ENCODE measurements at places on chromosomes 4 and X.

DNA sequence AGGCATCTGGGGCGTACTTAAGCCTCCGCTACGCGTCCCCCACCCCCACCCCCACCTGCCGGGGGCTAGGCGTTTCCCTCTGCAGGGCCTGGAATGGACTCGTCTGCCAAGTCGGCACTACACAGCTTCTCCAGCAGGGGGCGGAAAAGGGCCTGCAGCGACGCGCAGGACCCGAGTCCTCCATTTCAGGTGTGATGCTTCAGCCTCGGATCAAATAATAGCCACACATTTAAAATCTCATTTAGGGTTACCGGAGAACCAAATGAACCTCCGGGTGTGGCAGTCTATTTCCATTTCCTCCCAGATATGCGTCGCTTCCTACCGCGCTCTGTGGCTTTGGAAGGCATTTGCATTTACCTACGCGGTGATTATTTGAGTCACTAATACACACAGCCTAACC is 2.9 kb downstream of the PAK3 start:
- no peak for DNase-seq

DNA sequence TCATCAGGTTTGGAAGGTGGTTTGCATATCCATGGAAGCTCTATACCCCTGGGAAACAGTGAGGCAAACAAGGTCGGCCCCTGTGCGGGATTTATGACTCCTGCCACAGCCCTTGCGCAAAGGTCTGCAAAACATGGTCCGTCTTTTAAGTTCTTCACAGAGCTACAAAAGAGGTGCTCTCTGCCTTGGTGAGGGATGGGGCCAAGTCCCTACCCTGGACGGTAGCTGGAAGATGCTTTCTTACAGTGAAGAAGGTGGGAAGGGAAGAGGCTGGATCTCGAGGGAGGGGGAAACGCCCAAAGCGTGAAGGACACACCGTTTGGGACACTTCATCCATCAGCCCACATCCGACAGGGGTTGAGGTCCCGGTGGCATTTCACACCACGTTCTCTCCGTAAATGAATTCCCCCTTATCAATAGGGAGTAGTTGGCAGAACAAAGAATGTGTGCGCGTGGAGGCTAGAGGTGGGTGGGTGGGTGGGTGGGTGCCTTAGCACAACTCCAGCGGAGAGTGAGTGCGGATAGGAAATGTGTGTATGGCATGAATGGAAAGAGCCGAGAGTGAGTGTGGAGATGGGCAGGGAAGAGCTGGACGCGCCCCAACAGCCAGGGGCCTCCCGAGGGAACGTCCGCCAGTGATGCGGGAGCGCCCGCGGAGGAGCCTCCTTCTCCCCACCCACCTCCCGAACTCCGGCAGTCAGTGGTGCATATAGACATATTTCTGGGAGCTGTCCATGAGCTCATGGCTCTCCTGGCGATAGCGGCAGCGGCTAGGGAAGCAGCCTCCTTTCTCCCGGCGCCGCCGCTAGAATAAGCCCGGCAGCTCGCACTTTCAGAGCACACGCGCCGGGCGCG is 68.3 kb downstream of the LARP7 start:
- DNase-seq, result peak; percentile 45

- DNase-seq, result peak; percentile 82
Observed at GRCh38 chrX:54357414-54358377, at the start of gene WNK3. WNK3 (minus strand) TSS chrX:54358046.

DNA sequence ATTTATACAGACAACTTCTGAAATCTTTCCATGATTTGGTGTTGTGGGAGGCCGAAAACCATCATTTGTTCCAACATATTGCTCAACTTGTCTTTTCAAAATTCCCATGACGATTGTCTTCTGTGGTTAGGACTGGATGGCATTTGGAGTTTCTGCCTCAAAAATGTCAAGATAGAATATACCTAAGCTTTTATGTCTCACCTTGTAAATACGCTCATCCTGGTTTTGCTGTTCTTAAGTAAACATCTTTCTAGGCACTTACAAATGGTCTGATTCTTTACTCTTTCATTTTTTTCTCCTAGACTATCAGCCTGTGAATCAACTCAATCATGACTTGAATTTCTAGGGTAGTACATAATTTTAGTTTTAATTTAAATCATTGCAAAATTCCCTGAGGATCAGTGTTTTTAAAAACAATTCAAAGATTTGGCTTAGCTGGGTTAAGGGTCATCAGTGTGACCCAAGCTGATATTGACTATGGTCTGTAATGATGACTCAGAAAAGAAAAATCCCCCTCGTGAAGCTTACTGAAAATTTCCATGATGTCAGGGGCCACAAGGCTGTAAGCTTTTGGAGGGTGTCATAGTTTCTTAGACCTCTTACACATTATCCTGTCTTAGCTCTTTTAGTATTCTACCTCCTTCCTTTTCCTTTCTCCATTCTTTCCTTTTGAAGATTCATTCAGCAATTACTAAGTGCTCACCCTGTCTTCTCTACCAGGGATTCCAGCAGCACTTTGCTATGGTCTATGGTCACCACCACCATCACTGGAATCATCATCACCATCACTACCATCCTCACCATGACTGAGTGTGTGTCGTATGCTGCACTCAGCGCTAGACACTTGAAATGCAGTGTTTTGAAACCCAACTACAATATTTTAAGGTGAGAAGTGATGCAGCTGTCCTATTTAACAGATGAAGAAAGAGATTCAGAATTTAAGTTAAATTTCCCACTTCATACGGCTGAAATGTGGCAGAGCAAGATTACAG is 124.4 kb downstream of the CPE start:
- DNase-seq, result no peak

GRCh38 chr4:158459085-158459820 is 62.4 kb upstream of the RXFP1 start:
- DNase-seq, result no peak
